Pulmonary artery endothelial cell (primary cell): ENCODE measurements at places on chromosomes 7 and 10. TPM values are rescaled to one million over a fixed set of nuclear protein-coding genes. Genes with fewer than 3 reads are reported as not detected.

ELOVL3 gene
- total RNA-seq, result not detected in 2 replicates

HOXA1 gene
- 0.33 and 1.0 TPM in 2 replicates for total RNA-seq

BAZ1B gene
- total RNA-seq, result 53.7 and 78.1 TPM in 2 replicates

LRRTM3 gene
- not detected in 2 replicates for total RNA-seq

PHYHIPL gene
- total RNA-seq, result not detected in 2 replicates

MYO3A gene
- total RNA-seq, result not detected in 2 replicates

CFAP69 gene
- 1.8 and 3.6 TPM in 2 replicates for total RNA-seq

SLC39A12 gene
- total RNA-seq, result not detected in 2 replicates

EPHB6 gene
- total RNA-seq, result 0.28 and 0.79 TPM in 2 replicates

TMEM273 gene
- total RNA-seq, result 0.78 and 1.3 TPM in 2 replicates

CDCA7L gene
- 107 and 175 TPM in 2 replicates for total RNA-seq

ACTR3C gene
- total RNA-seq, result 0.20 and 0.67 TPM in 2 replicates

TFPI2 gene
- total RNA-seq, result 16.4 and 79.2 TPM in 2 replicates

MAGI2 gene
- total RNA-seq, result 1.3 and 2.7 TPM in 2 replicates

CPED1 gene
- 1.5 and 1.7 TPM in 2 replicates for total RNA-seq

ANKRD30A gene
- not detected in 2 replicates for total RNA-seq
